ENCODE measurements at places on chromosomes 4 and X.

DNA sequence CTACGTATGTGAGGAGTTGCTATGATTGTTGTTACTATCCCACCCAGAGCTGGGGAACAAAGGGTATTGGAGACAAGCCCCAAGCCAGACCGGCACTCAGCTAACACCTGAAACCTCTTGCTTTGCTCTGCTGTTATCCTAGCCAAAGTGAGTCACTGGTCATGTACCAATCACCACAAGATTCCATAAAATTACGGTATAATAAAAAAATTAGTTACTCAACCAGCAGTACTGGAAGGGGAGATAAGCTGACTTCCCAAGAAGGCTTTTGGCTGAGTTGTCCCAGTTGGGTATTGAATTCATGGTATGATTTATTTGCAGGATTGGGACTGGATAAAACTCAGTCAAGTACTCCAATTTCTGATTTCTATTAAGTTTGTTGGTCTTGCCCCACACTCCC, 5.3 kb downstream of the EDA2R start:
- no peak for DNase-seq

DNA sequence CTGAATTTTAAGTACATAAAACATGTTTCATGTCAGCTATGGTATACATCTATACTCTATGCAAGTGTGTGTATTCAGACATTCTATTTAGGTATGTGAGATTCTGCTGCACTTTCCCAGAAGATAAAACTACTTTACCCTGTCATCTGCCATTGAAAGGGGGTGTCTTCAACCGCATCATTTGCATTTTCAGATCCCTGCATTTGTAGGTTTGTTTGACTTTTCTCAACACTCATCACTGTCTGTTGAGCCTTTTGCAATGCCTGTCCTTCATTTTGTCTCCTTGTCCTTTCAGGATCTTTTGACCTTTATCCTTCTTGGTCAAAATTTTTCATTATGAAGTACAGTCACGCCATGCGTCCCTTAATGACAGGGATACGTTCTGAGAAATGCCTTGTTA, 103.5 kb downstream of the TMA16 start:
- DNase-seq = no peak

DNA sequence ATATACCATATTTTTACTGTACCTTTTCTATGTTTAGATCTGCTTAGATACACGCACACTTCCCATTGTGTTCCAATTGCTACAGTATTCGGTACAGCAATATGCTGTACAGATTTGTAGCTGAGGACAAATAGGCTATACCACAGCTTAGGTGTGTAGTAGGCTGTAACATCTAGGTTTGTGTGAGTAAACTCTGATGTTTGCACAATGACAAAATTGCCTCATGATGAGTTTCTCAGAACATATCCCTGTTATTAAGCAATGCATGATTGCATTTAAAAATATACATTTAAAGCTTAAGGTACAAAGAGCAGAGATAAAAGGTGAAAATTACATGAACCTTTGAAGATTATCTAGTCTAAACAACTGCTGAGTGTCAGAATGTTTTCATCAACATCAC, 181.7 kb downstream of the ADGRA3 start:
- no peak for DNase-seq

DNA sequence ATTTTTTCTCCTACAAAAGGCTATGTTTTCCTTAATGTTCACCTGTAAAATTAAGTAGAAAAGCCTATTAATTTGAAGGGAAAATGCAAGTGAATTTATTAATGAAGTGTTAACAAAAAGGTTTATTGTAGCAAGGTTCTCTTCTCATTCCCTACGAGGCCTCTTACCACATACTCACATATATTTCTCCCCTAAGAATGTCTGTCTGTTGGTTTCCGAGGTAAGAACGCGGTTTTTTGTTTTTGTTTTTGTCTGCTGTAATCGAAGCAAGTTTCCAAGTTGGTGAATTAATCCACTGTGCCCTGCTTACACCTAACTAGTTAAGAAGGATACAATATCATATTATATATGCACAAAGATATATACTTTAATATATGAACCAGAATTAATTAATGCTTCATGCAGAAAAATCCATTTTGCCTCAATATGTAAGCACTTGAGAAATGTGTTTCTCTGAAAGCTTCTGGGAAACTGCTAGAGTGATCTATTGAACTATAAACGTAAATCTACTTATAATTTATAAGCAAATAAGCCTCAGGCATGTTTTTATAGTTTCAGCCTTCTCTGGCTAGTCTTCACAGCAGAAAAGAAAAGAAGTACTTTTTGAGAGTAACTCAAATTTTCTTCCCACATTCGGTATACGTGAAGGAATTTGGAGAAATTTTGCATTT, 120.8 kb downstream of the EGF start:
- DNase-seq = no peak

DNA sequence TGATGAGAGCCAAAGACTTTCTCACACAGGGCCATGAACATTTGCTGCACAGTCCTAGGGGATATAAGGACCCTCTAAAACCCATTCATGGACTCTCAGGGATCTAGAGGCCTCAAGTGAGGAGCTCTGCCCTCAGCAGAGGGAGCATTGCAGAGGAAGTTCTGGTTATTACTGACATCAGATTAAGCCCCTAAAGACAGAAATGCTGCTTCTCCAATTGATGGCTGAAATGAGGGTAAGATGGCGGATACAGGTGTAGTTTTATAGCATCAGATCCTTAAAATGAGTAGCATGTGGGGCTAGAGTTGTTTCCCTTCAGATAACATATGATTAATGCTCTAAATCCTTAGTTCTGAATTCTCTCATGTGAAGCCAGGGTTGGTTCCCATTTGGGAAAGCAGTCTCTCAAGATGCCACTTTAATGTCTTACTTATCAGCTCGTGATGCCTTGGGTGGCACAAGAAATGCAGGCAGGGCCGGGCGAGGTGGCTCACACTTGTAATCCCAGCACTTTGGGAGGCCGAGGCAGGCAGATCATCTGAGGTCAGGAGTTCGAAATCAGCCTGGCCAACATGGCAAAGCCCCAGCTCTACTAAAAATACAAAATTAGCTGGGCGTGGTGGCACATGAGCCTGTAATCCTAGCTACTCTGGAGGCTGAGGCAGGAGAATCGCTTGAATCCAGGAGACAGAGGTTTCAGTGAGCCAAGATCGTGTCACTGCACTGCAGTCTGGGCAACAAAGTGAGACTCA, 7.9 kb downstream of the RHOH start:
- DNase-seq = no peak

DNA sequence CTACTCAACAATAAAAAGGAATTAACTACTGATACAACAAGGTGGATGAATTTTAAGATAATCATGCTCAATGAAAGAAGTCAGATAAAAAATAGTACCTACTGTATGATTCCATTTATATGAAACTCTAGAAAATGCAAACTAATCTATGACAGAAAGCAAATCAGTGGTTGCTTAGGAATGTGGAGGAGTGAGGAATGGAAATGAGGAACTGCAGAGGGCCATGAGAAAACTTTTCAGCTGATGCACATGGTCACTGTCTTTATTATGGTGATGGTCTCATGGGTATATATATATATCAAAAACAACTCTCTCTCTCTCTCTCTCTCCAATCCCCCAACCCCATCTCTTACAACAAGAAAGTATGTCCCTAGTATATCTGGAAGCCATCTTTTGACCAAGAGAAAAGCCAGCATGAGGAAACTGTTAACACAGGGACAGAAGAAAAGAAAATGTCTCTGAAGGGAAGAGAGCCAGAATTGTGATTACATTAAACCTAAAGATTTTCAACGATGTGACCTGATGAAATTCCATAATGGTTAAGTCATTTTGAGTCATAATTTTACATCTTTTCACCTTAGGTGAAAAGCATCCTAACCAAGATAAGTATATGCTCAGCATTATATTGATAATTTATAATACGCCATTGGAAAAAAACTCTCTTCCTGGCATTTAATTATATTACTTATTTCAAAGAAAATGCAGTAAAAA, 8.5 kb upstream of the NFKB1 start:
- no peak for DNase-seq

Measured in globus pallidus (tissue), 1 donor.